Stimulated activated CD8-positive, alpha-beta memory T cell treated with anti-CD3 and anti-CD28 coated beads, Interleukin-15, amount 100 ng/mL, for 4 hours (primary cell): ENCODE measurements at places on chromosomes 4 and X.

DNA sequence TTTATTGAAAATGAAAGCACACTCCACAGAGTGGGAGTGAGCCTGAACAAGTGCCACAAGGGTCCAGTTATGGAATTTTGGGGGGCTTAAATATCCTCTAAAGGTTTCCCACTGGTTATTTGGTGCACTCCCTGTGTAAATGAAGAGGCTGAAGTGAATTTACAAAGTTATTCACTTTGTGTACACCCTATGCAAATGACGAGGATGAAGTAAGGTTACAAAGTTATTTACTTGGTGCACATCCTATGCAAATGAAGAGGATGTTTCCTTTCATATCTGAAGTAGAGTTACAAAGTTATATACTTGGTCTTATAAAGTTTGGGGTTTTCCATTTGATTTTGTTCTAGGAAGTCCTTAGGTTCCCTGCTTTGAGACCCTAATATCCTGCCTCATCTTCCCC, 13.1 kb downstream of the NLRP2B start:
- DNase-seq, result no peak

DNA sequence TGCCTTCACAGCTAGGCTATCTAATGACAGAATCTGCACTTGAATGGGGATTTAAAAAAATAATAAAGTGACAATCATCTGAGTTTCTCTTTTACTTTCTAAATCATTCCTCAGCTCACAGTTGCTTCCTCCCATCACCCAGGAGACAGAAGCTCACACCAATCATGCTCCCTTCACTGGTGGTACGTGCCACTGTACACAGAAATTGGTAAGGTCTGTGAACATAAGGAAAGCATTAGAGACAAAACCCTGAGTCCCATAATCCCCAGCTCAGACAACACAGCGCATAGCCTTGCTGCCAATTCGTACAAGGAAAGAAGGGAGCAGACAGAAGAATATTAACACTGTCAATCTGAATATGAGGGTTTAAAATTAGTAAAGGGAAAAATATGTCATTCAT, 133.1 kb downstream of the IDS start:
- DNase-seq, result no peak

GRCh38 chr4:141702472-141703182, 66.2 kb downstream of the IL15 start:
- no peak for DNase-seq

- no peak for DNase-seq
These were observed 180.5 kb downstream of the EFHC2 start for GRCh38 chrX:44162964-44163475.

DNA sequence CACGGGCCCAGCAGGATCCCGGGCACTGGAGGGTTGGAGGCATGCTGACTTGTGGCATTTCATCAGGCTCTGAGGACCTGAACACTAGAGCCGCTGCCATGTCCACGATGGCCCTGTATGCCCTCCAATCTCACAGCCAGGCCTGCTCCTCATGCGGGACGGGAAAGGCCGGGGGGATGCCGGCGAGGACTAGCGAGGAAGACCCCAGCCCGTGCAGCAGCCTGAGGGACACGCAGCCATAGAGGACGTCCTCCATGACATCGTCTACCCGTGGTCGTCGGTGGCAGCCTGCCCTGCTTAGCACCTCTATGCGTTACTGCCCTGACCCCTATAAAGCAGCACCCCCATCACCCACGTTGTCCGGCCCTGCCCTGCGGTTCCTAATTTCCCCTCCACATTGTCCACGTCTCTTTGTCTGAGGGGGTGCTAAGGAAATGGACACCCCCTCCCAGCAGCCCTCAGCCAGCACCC, 32.6 kb downstream of the HMX1 start:
- no peak for DNase-seq

DNA sequence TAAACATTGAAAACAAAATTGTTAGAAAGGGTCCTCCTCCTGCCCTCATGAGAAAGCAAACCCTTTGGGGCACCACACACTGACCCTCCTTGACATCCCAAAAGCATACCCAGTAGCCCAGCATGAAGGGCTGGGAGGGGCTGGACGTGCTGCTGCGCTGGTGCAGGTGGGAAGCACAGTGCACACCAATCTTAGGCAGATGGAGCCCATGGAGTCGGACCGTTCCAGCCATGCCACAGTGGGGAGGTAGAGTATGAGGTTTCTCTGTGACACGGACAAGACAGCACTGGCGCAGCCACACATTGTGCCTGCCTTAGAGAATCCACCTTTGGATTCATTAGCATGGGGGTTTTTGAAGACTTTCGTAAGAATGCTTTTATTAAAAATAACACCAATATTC, 544.2 kb upstream of the FRG1 start:
- DNase-seq, result no peak

DNA sequence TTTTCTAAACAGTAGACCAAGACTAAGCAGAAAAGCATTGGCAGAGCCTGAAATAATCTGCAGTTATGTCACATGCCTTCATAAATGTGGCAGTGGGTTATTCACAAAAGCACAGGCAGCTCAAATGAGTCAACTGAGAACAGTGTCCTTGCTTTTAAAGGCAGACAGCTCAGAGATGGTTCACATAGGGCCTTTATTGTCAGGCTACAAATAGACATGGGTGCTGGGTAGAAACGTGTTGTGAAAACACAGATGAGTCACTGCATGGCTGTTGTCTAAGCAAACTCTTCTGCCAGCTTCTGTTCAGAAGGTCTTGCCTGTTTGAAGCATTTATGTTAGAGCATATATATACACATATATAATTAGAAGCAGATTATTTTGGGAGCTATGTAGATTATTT, 118.0 kb downstream of the SLC4A4 start:
- no peak for DNase-seq

- DNase-seq, result no peak
These were observed 205.5 kb downstream of the PPP3CA start for GRCh38 chr4:101141855-101142254.

DNA sequence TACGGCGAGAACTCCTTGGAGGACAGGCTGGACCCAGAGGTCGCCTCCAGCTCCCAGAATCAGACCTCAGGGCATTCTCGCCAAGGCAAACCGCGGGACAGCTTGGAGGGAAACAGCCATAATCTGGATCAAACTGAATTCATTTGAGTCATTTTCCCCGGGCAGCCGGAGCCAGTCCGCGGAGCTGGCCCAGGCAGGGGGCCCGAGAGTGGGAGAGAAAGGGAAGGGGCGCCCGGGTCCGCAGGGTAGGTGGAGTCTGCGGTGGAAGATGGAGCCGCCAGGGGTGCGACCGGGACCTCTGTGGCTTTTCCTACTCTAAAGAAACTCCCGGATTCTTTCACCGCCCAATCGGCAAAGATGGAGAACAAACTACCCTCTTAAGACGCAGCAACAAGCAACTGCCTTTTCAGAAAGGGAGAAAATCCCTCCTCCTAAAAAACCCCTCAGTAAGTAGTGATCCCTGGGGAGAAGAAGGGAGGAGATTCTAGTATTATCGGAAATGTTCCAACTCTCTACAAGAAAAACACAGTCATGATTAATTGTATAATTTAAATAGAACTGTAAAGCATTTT, 5.2 kb downstream of the NKX3-2 start:
- DNase-seq, result no peak

DNA sequence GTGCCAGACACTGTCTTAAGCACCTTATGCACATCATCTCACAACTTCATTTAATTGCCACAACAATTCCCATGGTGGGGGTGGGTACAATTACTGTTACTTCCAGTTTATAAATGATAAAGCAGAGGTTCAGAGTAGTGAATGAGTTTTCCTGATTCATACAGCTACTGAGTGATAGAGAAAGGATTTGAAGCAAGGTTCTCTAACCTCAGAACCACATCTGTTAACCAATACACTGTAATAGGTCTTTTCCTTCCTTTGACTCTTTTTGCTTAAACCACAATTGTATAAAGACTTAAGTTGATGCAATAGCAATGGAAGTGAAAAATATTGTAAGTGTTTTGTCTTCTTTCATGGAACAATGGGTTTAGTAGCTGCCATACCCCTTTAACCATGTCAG, 43.5 kb upstream of the PAK3 start:
- no peak for DNase-seq
